ENCODE measurements at places on chromosomes 13 and 19. TPM values are rescaled to one million over a fixed set of nuclear protein-coding genes. Genes with fewer than 3 reads are reported as not detected.

DNA sequence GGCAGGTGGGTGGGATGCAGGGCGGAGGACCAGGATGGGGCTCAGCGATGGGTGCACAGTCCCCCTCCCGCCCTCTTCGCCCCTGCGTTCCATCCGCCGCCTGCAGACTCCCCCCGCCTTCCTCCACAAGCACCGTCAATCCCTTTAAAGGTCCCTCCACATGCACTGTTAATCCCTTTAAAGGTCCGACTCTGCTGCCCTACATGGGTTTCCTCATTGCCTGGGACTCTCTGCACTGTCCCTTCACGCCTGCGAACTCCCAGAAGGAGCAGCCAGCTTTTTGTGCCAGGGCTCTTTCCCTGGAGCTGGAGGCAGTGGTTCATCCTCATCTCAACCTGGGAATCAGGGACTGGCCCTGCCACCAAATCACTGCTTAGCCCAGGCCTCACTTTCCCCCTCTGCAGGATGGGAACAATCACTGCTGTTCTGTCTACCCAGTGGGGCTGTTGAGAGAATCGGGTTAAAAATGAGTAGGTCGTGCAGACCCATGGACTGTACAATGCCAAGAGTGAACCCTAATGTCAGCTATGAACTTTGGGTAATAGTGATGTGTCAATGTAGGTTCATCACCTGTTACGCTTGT lies 20.4 kb downstream of the ZNF574 start:
- DNase-seq = no peak

DNA sequence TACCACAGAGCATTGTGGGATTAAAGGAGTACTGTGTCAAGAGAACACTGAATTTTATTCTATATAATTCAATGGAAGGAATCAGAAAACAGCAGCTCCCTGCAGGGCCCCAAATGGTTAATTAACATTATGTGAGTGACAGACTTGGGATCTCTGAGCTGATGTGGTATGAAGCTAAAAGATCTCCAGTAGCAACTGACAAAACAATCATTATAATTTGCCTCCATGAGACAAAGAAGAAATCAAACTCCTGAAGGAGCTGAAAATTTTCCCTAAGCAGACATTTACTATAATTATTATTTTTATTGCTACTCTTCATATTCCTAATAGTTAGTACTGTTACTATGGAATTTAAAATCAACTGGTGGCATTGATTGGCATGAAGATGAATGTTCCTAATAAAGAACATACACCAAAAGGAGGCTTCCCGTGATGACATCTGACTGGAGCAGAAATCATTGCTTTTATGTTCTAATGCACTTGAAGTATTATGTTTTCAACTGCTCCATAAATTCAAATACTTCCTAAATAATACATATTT lies 28.8 kb upstream of the RFC3 start:
- DNase-seq = no peak

GRCh38 chr19:33462112-33462791 lies 59.3 kb downstream of the PEPD start:
- no peak for DNase-seq

- DNase-seq = no peak
Observed at GRCh38 chr19:7287722-7288121, 6.5 kb downstream of the INSR start.

DNA sequence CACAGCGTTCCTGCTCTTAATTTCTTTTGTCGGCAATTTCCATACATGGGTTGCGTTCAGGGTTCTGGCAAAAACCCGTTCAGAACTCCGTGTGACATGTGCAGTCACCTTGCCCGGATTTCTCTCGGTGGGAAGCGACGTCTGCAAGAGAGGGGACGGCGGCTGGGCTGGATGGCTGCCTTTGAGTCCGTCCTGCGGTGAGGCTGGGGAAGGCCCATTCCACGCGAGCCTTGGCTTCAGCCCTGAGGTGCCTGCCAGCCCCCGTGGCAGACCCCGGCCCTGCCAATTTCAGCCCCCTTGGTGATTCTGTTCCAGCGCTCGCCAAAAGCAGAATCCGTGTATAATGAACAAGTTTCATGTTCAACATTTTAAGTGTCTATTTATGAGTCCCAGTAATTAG lies 72.6 kb upstream of the TSHZ3 start:
- DNase-seq = no peak

GRCh38 chr19:23093832-23094231 lies 23.0 kb upstream of the ZNF730 start:
- DNase-seq = no peak

GRCh38 chr19:49549045-49549444 lies 21.2 kb downstream of the RCN3 start:
- DNase-seq = no peak

GRCh38 chr19:6091771-6092291 lies 18.5 kb downstream of the RFX2 start:
- DNase-seq = no peak

GRCh38 chr19:12647490-12648071 lies 19.0 kb downstream of the MAN2B1 start:
- DNase-seq = peak; percentile 80

DNA sequence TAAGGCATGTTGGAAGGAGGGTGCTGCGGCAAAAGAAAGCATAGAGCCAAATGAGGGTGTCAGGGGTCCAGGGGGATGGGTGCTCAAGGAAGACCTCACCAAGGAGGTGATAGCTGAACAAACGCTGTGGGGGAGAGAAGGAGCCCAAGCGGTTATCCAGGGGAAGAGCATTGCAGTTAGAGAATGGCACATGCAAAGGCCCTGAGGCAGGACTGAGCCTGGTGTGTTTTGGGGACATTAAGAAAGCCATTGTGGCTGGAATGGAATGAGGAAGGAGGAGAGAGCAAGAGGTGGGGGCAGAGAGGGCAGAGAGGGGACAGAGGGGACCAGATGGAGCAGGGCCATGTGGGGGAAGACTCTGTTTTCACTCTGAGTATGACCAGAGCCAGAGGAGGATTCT lies 6.1 kb upstream of the MYH14 start:
- no peak for DNase-seq

DNA sequence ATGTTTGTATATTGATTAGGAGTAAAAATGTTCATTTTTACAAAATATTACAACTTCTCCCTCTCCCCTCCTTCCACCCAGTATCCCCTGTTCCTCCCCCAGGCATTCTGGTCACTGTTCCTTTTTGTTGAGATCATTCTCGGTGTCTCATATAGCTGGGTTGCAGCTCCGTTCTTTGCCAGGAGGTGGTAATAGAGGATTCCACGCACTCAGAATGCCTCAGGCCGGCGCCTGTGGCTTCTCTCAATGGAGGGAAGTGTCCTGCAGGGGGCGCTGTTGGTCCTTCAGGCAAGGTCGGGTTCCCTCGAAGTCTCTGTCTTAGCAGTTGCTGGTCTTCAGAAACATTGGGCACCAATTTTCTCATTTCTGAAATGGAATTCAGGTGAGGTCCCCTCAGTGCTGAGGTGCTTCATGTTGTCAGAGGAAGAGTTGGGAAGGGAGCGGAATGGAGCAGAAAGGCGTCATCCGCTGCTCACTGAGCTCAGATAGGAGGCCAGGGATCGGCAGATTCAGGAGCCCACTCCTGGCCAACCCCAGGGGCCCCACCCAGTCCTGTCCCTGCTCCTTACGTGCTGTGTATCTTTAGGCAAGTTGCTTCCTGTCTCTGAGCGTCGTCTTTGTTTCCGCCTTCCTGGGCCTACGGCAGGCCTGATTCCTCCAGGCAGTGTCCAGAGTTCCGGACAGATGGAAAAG lies 10.3 kb upstream of the GARIN5A start:
- peak; percentile 88 for DNase-seq

GRCh38 chr19:46180701-46181387 lies 32.8 kb downstream of the IGFL2 start:
- DNase-seq = no peak

GRCh38 chr13:94966422-94966955 lies 254.1 kb upstream of the SOX21 start:
- DNase-seq = no peak

DNA sequence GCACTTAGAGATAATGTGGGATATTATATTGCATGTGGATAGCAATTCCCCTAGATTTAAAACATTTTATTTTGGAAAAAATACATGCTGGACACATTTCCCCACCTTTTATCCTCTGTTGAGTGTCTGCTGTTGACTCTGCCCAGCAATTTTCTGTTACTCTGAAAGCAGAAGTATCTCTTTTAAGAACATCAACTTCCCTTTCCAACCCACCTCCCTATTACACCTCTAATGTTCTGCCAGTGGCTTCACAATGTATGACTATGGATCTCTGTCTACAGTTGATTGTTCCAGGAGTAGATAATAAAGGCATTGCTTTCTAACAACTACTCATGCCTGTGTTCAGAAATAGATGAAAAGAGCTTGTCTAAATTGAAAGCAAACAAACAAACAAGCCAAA lies 754.8 kb upstream of the SLITRK6 start:
- DNase-seq = no peak

- DNase-seq = no peak
Observed at GRCh38 chr19:926323-926588, 421 bp downstream of the ARID3A start.

- no peak for DNase-seq
Observed at GRCh38 chr19:39296906-39297305, 699 bp downstream of the IFNL1 start.

GRCh38 chr13:98677398-98677797 lies 75.1 kb downstream of the SLC15A1 start:
- DNase-seq = no peak

GRCh38 chr19:39319892-39320248 lies 793 bp downstream of the LRFN1 start:
- DNase-seq = no peak

- DNase-seq = no peak
Observed at GRCh38 chr13:51539887-51540286, 44.4 kb upstream of the WDFY2 start.

DNA sequence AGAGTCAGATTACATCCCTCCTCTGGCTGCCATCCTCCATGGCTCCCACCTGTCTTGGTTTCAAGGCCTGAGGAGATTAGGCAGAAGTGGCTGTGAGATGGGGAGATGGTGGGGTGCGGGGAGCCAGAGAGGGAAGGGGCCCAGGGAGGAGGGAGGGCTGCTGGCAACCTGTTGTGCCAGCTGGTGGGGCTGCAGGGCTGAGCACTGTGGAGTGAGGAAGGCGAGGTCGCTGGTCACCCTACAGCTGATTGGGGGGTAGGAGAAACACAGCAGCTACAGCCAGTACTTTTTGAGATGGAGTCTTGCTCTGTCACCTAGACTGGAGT lies 48.3 kb downstream of the CD320 start:
- DNase-seq = no peak

- no peak for DNase-seq
Observed at GRCh38 chr19:7734220-7735203, 2.6 kb upstream of the CLEC4G start.

DNA sequence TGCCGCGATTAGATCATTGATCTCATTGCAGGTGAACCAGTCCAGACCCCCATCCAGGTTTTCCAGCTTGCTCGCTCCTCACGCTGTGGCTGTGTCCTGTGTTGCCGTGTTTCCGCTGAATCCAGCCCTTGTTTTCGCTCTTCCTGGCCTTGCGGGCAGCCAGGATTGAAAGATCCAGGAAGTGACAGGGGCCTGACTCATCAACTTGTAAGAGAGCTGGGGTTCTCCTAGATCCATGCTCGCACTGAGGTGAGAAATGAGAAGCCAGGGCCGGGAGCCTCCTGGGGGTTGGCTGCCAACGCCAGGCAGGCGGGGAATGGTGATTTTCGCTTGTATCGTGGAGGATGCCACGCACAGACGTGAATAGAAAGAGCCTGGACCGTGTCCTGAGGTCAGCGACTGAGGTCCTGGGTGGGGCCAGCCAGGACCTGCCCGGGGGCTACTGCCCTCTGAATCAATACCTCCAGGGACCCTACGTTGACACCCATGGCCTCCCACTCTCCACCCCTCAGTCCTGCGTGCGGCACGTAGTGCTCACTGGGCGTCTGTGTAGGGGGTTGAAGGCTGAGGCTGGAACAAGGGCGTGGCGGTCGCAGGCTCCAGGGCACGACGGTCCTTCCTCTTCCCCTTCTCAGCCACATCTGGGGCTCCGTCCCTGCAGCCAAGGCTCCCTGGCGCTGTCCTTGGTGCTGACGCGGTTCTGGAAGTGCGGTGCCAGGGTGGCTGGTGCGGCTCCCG lies 7.3 kb upstream of the PTPRH start:
- DNase-seq = peak; percentile 84

DNA sequence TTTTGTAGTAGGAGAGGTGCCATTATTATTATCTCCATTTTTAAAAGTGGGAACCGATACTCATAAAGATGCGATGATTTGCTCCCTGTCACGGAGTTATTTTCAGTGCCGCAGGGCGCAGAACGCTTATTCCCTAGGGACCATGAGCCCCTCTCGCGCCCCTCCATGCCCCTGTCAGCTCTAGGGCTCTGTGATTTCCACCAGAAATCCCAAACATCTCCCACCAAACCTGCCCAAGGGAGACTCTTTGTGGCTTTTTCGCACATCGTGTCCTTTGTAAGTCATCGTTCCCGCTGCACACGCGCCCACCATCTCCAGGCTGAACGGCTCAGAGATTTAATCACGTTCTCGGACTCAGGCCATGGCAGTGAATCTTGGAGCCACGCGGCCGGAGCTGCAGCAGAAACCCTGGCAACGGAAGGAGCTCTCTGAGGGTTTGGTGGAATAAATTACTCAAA lies 105.1 kb downstream of the DNAJC15 start:
- no peak for DNase-seq

GRCh38 chr19:51372649-51373504 lies at the start of gene NKG7:
TSS of gene NKG7 (minus strand) at chr19:51372654. CDS start at chr19:51372535, 119 bp downstream.
- no peak for DNase-seq

DNA sequence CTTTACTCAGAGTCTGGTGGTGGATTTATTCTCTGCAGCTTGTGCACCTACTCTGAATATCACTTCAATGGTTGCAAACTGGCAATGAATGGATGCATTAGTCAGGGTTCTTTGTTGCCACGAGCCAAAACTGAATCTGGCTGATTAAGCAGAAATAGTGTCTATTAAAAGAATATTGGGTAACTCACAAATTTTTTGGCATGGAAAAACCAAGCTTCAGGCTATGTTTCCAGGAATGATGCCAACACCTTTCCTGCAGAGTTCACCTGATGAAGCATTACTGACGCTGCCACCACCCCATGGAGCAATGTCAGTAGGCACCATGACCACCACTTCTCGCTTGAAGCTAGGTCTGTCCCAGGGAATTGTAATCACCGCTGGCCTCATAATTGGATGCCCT lies 597.8 kb upstream of the SLC10A2 start:
- no peak for DNase-seq

DNA sequence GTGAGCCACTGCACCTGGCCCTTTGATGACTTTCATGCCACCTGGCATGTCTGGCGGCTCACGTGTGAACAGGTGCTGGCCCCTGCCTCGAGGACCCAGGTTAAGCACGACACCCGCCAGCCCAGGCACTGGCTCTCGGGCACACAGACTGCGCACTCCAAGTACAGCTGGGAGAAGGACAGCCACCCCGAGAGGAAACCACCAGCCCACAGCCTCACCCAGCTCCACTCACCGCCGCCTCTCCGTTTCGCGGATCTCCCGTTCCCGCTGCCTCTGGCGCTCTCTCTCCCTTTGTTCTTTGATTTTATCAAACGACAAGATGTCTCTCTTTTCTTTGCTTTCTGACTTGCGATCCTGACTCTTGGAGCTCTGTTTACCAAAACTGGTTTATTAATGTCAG lies 27.4 kb upstream of the TINCR start:
- DNase-seq = no peak

Gene SYT5
- 0.35 TPM for total RNA-seq

Gene ETV2
- 0.88 TPM for total RNA-seq

Gene TUBA3C
- total RNA-seq = not detected

Gene BEST2
- total RNA-seq = 4.6 TPM

Gene ZNF575
- not detected for total RNA-seq

Gene UNC13A
- 45.0 TPM for total RNA-seq

Gene WASF3
- 40.1 TPM for total RNA-seq

Gene PRR22
- 2.1 TPM for total RNA-seq

Gene ZNF285
- 2.5 TPM for total RNA-seq

Gene ZNF563
- 2.3 TPM for total RNA-seq

Gene GARIN5A
- total RNA-seq = 9.1 TPM

Gene TPTE2
- not detected for total RNA-seq

Gene KCNJ14
- total RNA-seq = 1.0 TPM
